ENCODE measurements at places on chromosomes 6 and 20.

GRCh38 chr6:52736145-52736544 is 27.1 kb downstream of the GSTA2 start:
- DNase-seq, result no peak

DNA sequence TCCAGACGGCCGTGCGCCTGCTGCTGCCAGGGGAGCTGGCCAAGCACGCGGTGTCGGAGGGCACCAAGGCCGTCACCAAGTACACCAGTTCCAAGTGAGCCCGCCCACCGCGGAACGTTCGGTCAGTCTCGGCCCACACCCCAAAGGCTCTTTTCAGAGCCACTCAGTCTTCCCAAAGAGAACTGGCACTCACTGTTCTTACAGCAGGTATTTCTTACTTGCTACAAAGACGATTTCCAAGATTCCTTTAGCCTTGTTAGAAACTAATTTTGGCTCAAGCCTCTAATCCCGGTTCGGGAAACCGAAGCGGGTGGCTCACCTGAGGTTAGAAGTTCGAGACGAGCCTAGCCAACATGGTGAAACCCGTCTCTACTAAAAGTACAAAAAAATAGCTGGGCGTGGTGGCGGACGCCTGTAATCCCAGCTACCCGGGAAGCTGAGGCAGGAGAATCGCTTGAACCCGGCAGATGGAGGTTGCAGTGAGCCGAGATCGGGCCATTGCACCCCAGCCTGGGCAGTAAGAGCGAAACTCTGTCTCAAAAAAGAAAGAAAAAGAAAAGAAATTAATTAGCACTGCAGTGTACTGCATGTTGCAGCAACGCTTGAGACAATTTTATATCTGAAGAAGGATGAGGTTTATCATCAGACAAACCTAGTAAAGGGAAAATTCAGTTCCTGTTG is 73.1 kb downstream of the OR2B2 start:
- DNase-seq, result no peak

- no peak for DNase-seq
These were observed 877.8 kb downstream of the EPHA7 start for GRCh38 chr6:92541448-92542060.

- DNase-seq, result no peak
These were observed 110.6 kb downstream of the CDKAL1 start for GRCh38 chr6:20644667-20645370.

- no peak for DNase-seq
These were observed 408.4 kb upstream of the FLRT3 start for GRCh38 chr20:14745830-14746229.

DNA sequence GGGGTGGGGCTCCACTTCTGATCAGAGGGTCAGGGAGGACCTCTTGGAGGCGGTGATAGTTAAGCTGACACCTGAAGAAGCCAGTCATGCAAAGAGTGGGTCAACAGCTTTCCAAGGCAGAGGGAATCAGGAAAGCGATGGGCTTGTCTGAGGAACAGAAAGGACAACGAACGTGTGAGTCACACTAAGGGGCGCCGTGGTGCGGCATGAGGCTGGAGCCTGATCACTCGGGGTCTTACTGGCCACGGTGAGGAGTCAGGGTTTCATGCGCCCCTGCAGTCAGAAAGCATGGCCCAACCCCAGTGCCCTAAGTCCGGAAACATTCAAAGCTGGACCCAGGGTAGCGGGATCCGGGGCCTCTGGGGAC is 50.6 kb upstream of the SLC32A1 start:
- DNase-seq, result no peak

DNA sequence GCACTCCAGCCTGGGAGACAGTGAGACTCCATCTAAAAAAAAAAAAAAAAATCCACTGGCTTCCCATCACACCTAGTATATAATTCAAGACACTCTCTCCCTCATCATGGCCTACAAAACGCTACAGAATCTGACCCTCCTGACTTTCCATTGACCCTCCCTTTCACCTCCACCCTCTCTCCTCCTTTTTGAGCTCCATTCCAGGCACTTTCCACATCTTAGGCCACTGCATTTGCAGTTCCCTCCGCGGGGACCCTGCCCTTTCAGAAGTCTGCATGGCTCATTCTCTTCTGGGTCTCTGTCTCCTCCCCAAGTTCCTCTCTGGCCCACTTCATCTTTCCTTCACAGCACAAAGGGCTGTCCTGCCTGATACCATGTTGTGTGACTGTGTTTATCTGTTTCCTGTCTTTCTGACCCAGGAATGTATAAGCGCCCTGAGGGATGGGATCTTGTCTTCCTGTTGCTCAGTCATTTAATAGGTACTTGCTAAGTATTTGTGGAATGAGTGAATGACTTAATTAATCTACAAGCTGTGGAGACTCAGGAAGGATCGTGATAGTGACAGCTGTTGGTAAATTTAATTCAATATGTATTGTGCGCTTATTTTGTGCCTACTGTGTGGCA is 35.2 kb downstream of the NCR2 start:
- DNase-seq, result no peak

DNA sequence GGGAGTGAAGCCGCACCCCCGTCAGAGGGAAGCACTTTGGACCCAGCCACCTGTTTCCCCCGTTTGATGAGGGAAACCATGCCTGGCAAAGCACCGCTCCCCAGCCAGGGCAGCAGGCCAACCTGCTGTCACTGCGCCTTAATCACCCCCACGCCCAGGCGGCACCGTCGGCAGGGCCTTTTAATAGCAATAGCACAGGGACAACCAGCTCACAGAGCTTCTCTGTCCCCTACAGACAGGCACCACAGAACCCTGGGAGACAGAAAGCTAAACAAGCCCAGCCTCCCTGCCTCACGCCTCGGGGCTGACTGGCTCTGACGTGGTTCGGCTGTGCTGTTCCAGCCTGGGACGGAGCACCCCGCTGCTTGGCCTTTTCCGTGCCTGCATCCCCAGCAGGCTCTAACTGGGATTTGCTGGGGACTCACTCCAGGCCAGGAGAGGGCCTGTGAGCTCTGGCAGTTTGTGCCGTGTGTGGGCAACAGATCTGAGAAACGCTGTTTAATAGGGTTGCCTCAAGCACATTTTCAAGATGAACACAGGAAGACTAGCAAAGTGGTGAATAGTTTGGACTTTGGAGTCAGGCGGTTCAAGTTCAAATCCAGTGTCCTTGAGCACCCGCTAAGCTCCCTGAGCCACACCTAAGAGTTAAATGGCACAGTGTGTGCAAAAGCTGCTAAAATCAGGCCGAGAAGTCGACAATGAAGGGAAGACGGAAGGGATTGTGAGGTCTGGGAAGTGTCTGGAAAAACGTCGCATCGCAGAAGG is 223.8 kb downstream of the NRN1 start:
- DNase-seq, result peak; percentile 35

DNA sequence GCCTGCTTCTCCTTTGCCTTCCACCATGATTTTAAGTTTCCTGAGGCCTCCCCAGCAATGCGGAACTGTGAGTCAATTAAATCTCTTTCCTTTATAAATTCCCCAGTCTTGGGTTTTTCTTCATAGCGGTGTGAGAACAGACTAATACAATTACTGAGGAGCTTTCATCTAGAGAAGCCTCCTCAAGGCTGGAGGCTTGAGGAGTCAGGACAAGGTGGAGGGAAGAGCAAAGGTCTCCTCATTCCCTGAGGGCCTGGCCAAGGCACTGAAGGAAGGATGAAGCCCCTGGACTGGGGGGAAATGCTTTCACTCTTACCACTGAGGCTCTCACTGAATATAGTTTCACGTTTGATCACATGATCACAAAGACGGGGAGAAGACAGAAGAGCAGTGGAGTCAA is 118.2 kb downstream of the MAN1A1 start:
- no peak for DNase-seq

Data from DMS79 treated with DMSO at 0.1 percent for 48 hours (cell line).